SW 1271 (cell line): ENCODE measurements at places on chromosomes 1 and 21.

DNA sequence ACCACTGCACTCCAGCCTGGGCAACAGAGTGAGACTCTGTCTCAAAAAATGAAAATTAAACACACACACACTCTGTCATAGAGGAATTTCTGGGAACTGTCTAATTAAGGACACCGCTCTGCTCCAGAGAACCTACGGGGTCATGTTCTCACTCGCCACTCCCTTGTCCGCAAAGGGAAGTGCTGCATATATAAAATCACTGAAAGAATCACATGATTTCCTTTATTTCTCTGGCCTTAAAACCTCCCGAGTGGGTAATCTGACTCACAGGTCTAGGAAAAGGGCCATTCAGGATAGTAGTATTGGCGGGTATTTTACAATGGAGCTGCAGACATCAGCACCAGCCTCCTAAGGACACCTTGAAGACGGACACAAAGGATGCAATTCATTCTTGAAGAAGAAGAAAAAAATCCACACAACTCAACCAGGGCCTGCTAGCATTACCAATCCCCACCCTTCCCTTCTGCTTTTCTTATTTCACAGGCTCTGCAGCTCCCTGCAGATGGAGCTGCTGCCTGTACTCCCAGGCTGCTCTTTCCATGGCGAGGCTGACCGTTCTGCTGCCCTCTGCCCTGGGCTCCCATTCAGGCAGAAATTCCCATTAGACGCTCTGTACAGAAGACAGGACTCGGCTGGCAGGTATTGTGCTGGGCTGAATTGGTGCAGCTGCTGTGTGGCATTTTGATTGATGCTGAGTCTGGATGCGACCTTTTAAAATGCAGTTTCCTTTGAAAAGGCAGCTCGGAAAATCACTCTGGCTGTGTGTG is 53.3 kb upstream of the FAM89A start:
- no peak for DNase-seq

- no peak for DNase-seq
Observed at GRCh38 chr1:109433322-109433721, 7.1 kb upstream of the PSMA5 start.

- no peak for DNase-seq
Observed at GRCh38 chr1:216937491-216937890, 214.3 kb upstream of the ESRRG start.

- no peak for DNase-seq
Observed at GRCh38 chr1:178065250-178065649, 28.7 kb upstream of the RASAL2 start.

GRCh38 chr21:43899307-43900077 is 34.5 kb downstream of the AGPAT3 start:
- no peak for DNase-seq

- DNase-seq = no peak
Observed at GRCh38 chr1:23521588-23521987, 9.4 kb downstream of the E2F2 start.
